ENCODE measurements at places on chromosomes 1 and 21.

GRCh38 chr1:95409276-95409675 is 175.3 kb downstream of the RWDD3 start:
- DNase-seq = no peak

GRCh38 chr21:26962621-26963181 is 4.2 kb downstream of the ADAMTS5 start:
- no peak for DNase-seq

GRCh38 chr1:19815801-19816736 is 986 bp upstream of the RNF186 start:
- DNase-seq = no peak

DNA sequence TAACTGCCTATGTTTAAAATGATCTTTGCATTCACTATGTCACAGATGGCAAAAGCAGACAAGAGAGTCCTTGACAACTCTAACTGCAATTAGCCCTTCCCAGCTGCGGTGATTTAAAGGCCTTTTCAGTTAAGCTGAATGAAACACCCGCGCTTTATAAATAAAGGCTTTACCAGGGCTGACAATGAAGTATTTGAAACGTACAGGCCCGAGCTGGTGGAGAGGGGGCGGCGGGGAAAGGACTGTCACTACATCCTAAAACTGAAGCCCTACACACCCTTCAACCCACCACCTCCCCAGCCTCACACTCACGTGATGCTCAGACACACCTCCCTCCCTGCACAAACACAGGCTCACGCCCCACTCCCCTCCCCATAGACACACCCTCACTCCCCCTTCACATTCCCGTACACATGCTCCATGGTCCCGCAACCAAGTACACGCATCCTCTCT is 45.5 kb downstream of the GRIK3 start:
- no peak for DNase-seq

GRCh38 chr1:189046127-189046526 is 1431.5 kb downstream of the BRINP3 start:
- no peak for DNase-seq

GRCh38 chr1:69139007-69139406 is 428.7 kb upstream of the LRRC7 start:
- no peak for DNase-seq

GRCh38 chr1:174870319-174870718 is 129.4 kb upstream of the CACYBP start:
- no peak for DNase-seq

DNA sequence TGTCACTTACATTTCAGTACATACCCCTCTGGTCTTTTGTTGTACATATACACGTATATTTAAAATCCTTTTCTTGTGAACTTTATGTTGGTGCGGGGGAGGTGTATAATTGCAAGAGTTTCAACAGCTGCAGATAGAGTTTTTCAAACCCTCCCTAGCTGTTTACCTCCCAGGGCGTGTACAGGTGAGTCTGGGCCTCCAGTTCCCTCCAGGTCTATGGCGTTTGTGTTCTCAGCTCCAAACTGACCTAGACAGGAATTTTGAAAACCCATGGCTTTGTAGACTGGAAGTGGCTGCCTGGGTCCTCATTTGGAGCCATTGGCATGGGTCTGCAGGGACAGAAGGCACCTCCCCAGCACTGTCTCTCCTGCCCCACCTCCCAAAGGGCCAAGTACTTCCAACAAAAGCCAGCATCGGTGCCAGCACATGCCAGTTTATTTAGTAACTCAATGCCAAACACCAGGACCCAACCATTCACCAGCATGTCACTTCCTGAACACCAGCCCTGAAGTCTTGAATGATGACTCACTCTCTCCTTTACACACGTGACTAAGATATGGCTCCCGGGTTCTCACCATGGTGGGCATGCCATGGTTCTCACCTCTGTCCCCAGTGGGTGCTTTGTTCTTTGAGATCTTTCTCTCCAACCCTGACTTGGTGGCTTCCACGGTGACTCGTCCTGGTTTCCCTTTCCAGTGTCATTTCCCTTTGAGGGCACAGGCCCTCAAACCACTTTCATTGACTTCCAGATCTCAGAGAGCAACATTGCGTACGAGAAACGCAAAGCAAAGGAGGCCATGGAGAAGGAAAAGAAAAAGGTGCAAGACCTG is 57.3 kb upstream of the EFHD2 start:
- DNase-seq = peak; percentile 4

DNA sequence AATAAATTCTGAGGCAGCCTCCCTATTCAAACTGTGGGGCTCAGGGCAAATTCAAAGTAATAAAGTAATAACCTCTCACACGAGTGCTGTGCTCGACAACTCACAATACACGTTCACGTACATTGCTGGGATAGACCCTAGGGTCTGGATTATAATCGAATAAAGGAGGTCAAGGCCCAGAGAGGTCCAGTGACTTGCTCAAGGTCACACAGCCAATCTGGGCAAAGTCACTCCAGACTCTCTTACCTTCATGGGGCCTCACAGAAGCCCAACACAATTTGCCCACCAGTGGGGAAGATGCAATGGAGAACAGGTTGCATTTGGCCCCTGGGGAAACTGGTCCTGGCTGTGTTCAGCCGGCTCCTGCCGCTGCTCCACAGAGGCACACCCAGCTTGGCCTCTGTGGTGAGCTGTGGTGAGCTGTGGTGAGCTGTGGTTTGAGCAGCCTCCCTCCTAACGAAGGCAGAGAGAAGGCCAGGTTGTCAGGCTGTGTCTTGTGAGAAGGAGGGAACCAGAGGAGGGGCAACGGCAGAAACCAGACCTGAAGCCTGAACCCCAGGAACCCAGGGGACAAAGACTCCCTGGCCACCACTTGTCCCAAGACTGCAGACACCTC is 35.1 kb downstream of the NUAK2 start:
- no peak for DNase-seq

GRCh38 chr21:25997788-25998611 is 172.6 kb downstream of the APP start:
- no peak for DNase-seq

DNA sequence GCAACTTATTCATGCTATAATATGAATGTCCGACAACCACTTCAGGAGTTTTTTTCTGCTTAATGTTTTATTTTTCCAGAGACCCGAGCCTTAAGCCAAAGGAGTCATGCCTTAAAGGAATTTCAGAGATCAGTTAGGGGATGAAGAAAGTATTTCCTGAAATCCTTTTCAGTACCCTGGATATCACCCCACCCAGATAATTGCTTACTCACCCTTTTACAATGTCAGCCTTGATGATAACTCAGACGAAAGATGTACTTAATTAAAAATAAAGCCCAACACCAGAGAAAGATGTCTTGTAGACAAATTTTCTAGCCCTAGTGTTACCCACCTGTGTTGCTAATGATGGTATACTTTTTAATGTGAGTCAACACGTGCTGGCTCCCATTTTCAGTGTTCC is 124.1 kb downstream of the XCL2 start:
- no peak for DNase-seq

DNA sequence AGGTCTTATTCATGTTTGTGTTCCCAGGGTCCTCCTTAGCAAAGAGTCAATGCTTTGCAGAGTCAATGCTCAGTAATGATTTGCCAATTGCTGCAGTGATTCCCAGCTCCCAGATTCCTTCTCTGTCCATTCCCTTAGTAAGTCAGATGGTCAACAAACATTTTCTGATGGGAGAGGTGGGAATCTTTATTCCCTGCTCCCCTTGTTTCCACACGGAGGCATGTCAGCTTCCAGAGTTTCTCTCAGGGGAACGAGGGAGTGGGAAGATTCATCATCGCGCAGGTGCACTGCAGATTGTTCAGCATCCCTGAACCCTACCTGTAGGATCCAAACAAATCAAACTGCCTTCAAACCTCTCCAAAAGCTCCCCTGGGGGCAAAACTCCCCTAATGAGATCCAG is 7.5 kb upstream of the AHDC1 start:
- no peak for DNase-seq

- DNase-seq = no peak
These were observed 5.1 kb upstream of the ENAH start for GRCh38 chr1:225658041-225658440.

GRCh38 chr1:219985169-219985568 is 56.8 kb upstream of the SLC30A10 start:
- no peak for DNase-seq

- peak; percentile 28 for DNase-seq
These were observed 14.7 kb upstream of the POFUT2 start for GRCh38 chr21:45302082-45303061.

DNA sequence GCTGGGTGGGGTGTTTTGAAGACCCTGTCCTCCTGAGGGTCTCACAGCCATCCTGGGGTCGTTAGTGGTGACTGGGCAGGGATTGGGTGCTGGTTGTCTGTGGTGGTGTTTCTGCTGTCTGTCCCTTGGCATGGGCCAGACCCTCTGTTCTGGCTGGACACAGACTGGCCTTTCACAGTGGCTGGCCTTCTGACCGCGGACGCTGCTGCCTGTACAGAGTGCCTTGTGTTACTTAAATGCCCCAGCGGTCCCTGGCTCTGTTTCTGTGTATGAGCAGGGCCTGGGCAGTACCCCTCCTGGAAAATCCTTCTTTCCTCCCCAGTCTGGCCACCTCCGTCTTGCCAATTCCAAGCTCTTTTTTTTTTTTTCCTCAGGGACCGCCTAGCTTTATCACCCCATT is 50.9 kb downstream of the SH3BGR start:
- DNase-seq = no peak

Data from stimulated activated CD8-positive, alpha-beta memory T cell treated with anti-CD3 and anti-CD28 coated beads, Interleukin-15, amount 100 ng/mL, for 1 hour (primary cell).